Right renal pelvis (tissue), 4 donors: ENCODE measurements at places on chromosomes 16 and 17. TPM values are rescaled to one million over a fixed set of nuclear protein-coding genes. Genes with fewer than 3 reads are reported as not detected.

- no peak for DNase-seq
These were observed 6.5 kb downstream of the DDX42 start for GRCh38 chr17:63780507-63780906.

- no peak for DNase-seq
These were observed 12.4 kb downstream of the MLYCD start for GRCh38 chr16:83911290-83911689.

- DNase-seq = no peak
These were observed 18.8 kb upstream of the PLLP start for GRCh38 chr16:57303021-57303909.

- no peak for DNase-seq
These were observed 117.3 kb upstream of the CACNG5 start for GRCh38 chr17:66717641-66718058.

GRCh38 chr17:16942141-16943031 is 29.5 kb downstream of the TNFRSF13B start:
- no peak for DNase-seq

GRCh38 chr17:7867881-7868329 is 10.1 kb downstream of the CYB5D1 start:
- DNase-seq = no peak

- DNase-seq = no peak
These were observed 7.4 kb downstream of the ADAD2 start for GRCh38 chr16:84198401-84198800.

DNA sequence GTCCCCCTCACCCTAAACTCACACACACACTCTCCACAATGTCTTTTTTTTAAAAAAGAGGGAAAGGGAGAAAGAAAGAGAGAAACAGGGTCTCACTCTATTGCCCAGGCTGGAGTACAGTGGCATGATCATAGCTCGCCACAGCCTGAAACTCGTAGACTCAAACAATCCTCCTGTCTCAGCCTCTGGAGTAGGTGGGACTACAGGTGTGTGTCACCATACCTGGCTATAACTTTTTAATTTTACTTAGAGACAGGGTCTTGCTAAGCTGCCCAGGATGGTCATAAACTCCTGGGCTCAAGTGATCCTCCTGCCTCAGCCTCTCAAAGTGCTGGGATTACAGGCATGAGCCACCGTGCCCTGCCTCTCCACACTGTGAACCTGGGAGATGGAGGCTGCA is 24.9 kb downstream of the LITAF start:
- DNase-seq = no peak

- DNase-seq = no peak
These were observed 10.8 kb downstream of the CSNK2A2 start for GRCh38 chr16:58187092-58187491.

Gene MEAK7
- polyA plus RNA-seq = 19.3 TPM

- no peak for DNase-seq
These were observed 307.5 kb upstream of the SALL1 start for GRCh38 chr16:51458356-51459140.

- DNase-seq = no peak
These were observed 116.9 kb downstream of the USP22 start for GRCh38 chr17:20925954-20926353.

Gene RCVRN
- polyA plus RNA-seq = not detected

Gene IRF8
- polyA plus RNA-seq = 6.1 TPM

DNA sequence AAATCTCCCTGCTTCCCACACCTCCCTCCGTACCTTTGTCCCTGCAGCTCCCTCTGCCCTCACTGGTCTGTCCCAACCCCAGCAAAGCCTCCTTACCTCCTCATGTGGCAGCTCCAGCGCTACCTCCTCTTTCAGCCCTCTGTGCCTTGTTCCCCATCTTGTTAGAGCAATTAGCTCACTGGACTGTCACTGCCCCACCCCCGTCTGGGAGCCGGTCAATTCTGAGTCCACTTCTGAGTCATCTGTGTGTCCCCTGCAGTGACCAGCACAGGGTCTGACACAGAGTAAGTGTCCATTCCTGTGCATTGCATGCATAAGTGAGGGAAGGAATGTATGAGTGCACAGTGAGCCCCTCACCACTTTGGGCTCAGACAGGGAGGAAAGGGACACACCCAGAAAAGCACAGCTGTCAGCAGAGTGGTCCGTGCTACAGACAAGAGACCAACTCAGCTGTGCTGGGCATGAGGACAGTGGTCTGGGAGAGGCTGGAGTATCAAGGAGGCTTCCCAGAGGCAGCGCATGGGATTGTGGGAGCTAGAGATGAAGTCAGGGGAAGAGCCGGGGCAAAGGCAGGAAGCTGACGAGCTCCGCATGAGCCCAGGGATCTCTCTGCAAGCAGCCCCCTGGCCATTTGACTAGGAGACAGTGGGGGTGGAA is 45.9 kb downstream of the PITPNM3 start:
- no peak for DNase-seq

Gene CUEDC1
- 45.6 TPM for polyA plus RNA-seq

DNA sequence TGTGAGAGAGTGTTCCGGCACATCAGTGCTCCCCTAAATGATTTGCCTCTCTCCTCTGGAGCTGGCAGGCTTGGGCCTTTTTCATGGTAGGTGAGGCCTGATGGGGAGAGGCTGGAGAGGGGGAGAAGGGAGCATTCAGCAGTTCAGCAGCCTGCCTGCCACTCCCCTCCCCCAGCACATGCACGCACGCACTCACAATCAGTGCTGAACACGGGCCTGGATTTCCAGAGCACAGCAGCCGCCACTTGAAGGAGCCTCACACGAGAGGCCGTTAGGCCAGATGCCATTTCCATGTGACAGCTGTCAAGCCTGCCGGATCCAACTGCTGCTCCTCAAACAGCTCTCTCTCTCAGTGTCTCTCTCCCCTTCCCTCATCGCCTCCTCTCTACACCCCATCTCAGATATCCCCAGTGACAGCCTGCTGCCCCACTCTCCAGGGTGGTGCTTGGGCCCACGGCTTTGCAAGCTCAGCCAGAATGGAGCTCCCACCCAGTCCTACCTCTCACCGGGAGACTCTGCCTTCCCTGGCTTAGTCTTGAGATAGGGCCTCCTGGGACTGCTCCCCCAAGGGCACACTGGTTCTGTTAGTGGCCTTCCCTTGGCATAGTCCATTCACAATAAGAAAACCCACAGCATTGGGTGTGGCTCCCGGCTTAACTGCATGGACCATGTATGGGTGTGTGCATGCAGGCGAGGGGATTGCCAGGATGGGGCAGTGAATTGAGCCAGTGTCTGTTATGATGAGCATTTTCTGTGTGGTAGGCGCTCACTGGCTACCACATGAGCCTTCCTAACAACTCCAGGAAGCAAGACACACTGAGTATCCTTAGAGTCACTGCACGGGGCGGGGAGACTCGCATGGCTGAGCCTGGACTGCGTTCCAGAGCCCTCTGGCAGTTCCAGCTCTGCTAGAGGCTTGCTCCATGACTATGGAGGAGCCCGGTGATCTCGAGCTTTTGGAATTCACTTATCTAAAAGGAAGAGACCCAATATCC is 226.2 kb downstream of the CCDC182 start:
- no peak for DNase-seq

Gene TCAP
- polyA plus RNA-seq = 1.4 TPM

- DNase-seq = no peak
These were observed 32.4 kb downstream of the PIK3R6 start for GRCh38 chr17:8835106-8835505.

- DNase-seq = no peak
These were observed 16.5 kb downstream of the XYLT1 start for GRCh38 chr16:17454162-17454730.

DNA sequence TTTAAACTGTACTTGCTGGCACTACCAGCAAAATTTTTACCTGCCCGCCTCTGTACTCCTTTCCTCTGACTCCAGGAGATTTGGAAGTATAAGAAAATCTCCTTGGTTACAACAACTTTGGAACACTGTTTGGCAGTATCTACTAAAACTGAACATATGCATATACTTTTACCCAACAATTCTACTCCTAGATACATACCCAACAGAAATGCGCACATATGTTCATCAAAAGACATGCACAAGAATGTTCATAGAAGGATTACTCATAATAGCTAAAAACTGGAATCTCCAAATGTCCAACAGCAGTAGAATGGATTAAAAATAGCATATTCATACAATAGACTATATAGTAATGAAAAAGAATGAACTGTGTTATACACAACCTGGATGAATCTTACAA is 21.7 kb upstream of the MED13 start:
- no peak for DNase-seq

DNA sequence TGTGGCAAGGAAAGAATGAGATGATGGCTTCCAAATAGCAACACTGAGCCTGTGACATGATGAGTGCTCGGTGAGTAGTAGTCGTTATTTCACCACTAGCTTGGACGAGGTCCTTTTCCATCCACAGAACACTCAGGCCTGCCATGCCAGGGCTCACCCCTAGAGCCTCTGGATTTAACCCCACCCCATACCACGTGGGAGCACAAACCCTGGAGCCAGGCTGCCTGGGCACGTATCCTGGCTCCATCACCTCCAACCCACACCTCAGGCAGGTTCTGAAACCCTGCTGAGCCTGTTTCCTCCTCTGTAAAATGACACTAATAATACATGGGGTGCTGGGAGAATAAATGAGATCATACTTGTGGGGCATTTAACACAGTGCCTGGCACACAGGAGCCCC is 192.4 kb downstream of the KATNIP start:
- no peak for DNase-seq

GRCh38 chr16:71258372-71258771 is 27.9 kb upstream of the HYDIN start:
- DNase-seq = no peak

DNA sequence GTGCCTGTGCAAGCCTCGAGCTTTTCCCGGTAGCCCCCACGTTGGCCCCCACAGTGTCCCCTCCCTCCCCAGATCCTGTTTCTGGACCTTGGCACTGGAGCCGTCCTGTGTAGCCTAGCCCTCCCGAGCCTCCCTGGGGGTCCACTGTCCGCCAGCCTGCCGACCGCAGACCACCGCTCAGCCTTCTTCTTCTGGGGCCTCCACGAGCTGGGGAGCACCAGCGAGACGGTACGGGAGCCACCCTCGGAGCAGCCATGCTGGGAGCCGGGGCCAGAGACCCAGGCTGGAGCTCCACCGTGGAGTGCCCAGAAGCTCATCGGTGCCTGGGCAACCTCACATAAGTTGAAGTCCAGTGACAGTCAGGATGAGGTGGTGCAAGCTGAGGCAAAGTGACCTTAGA is 11.8 kb downstream of the RGS11 start:
- no peak for DNase-seq

Gene CDYL2
- 7.1 TPM for polyA plus RNA-seq

- DNase-seq = no peak
These were observed 218.5 kb upstream of the CIBAR2 start for GRCh38 chr16:85330694-85331188.
